ENCODE measurements at places on chromosomes 2 and 18.

- no peak for DNase-seq
Observed at GRCh38 chr2:10454505-10454904, 6.4 kb upstream of the ODC1 start.

DNA sequence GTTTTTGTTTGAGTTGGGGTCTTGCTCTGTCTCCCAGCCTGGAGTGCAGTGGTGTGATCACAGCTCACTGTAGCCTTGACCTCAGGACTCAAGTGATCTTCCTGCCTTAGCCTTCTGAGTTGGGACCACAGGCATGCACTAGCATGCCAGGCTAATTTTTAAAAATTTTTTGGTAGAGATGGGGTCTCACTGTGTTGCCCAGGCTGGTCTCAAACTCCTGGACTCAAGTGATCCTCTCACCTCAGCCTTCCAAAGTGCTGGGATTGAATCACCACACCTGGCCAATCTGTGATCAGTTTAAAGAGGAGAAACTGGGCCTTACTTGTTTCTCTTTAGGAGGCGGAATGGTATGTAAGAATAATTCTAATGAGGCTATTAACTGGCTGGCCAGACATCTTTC is 49.9 kb downstream of the IMPA2 start:
- no peak for DNase-seq

DNA sequence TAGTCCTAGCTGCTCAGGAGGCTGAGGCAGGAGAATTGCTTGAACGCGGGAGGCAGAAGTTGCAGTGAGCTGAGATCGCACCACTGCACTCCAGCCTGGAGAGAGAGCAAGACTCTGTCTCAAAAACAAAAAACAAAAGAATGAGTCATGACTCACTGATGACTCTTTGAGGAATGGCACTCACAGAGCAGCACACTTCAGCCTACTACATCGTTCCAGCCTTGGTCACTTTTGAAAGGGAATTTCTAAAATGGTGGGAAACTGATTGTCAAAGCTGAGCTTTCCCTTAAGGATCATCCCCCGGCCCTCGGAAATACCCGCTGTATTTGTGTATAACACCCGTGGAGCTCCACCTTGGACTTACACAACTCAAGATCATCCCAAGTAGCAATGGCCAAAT is 217.3 kb upstream of the HS6ST1 start:
- no peak for DNase-seq

GRCh38 chr18:67618061-67618460 is 101.5 kb upstream of the DSEL start:
- DNase-seq, result no peak

- no peak for DNase-seq
Observed at GRCh38 chr18:76379226-76380126, 115.6 kb downstream of the ZNF516 start.

DNA sequence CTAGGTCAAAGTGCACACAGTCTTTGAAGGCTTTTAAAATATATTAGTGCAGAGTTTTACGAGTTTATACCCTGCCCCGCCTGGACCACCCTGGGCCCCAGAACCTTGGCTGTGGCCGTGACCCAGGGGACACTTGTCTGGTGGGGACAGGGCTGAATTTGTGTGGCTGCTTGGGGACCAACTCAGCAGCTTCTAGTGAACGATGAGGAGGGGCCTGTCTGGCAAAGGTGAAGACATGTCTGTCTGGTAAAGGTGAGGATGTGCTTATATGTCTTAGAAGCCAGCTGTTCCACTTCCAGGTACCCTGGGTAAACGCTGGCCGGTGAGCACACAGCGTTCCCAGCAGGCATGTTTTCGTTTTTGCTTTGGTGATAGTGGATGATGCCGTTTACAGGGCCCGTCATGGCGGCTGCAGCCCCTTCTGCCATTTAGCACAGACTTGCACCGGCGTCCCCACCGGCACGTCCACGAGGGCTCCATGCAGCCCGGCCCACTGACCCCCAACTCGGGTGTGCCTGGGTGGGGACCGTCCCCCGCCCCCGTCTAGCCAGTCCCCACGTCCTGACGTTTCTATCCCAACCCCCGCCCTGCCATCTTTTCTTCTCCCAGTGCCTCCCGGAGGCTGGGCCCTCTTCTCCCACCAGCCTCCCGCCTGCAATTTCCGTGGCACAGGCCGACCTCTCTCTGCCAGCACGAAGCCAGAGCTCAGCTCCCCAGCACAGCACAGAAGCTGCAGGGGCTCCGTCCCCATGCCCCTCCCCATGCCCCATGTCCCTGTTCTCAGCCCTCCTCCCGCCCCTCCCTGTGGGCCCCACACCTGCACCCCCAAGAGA is 67.8 kb downstream of the SLC66A2 start:
- DNase-seq, result no peak

DNA sequence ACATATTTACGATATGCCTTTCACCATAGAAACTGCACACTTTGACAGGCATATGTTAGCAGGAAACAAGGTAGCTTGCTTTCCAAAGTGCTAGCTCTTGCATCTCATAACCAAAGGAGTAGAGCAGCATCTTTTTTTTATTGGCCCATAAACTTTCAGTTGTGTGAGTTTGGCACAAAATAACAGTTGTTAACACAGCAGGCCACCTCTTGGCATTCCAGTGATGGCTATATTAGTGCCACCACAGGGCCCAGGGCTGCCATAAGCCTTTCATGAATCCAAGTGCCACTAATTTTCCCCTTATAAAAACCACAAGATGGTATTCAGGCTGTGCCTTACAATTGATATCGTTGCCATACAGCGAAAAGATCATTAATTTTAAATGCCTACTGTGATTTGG is 40.3 kb upstream of the KLF7 start:
- no peak for DNase-seq

GRCh38 chr18:63025251-63026090 is 294.1 kb downstream of the BCL2 start:
- DNase-seq, result no peak

- DNase-seq, result no peak
Observed at GRCh38 chr2:169714699-169715098, 18.9 kb upstream of the KLHL23 start.

- no peak for DNase-seq
Observed at GRCh38 chr18:7205346-7205745, 25.5 kb upstream of the LRRC30 start.

DNA sequence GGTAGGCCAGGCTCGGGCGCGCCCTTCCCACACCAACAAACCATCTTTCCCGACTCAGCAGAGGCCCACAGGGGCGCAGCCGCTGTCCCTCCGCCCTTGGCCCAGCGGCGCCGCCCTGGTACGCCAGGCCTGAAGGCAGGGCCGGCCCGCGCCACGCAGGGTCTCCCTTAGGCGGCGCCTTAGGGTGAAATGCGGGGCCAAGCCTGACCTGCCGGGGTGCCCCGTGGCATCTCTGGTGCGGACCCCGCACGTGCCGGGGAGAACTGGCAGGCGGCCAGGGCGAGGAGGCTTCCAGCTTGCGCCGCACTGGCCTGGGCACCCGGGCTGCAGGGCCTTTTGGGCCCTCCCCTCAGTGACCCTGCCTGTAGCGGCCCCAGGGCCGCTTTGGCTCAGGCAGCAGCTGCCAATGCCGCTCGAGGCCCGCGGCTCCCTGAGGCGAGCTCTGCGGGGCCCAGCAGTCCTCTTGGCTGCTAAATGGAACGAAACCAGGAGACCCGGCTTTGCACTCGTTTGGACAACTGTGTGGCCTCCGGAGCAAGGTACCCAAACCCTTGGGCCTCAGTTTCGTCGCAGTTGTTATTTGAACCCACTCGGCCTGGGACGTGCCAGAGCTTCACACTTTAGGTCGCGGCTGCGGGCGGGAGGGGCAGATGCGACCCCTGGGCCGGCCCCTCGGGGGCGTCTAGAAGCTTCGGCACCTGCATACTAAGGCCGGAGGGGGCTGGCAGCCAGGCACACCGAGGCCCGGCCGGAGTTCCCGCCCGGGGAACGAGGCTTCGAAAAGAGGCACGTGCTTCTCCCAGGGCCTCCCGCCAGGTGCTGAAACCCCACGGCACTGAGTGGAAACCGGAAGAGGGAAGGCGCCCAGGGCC is 8.5 kb downstream of the OTX1 start:
- no peak for DNase-seq

- DNase-seq, result no peak
Observed at GRCh38 chr2:128069769-128070168, 21.2 kb upstream of the UGGT1 start.

- DNase-seq, result no peak
Observed at GRCh38 chr2:149170156-149170555, 131.7 kb downstream of the LYPD6B start.

- no peak for DNase-seq
Observed at GRCh38 chr2:85385746-85386145, 24.4 kb downstream of the CAPG start.

- DNase-seq, result no peak
Observed at GRCh38 chr2:168992026-168992425, 39.1 kb downstream of the ABCB11 start.

DNA sequence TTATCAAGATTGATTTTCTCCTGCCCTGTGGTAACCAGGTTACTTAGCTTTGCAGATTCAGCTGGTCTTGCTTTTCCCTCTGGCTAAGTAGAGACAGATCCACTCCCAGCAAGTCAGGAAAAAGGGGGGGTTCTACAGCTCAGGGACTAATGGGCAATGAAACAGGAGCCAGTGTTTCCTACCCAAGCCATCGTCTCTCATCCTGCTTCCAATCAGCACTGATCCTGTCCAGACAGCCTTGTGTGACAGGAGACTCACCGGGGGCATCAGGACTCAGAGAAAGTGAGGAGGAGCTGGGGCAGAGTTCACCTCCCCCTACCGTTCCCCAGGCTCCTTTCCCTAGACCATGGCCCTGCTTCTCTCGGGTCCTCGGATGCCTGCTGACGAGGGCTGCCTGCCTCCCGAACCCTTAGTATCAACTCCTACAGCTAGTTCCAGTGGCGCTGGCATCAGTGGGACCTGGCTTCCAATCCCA is 307.6 kb downstream of the ALK start:
- DNase-seq, result no peak

DNA sequence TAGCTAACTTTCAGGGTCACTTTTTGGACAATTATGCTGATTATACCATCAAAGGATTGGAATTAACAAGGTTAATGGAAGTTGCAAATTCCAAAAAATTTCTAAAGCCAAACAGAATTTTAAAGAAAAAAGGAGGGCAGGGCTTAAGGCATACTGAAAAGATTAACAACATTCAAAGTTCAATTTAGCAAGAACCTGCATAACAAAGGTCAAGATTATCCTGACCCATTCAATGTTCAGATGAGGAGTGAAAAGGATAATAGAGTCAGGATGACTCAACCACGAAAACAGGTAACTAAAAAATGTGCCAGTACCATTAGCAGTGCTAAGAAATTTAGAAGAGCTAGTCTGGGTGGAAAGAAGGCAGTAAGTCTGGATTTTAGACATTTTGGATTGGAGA is 139.8 kb upstream of the HNMT start:
- DNase-seq, result no peak

DNA sequence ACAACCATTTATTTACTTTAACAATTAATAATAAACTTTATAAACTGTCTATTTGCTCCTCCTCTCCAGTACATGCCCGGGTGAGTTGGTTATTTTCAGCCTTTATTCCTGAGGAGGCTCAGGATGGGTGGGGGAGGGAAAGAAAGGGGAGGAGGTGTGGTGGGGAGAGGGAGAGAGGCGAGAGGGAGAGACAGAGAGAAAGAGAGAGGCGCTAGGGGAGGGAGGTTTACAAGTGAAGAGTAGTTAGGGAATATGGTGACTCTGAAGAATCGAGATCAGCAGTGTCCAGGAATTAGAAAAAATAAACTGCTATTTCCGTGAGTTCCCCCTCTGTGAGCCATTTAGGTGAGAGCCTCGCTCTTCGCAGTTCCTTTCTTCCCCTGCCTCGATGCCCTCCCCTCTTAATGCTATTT is 138.9 kb downstream of the MEIS1 start:
- no peak for DNase-seq

DNA sequence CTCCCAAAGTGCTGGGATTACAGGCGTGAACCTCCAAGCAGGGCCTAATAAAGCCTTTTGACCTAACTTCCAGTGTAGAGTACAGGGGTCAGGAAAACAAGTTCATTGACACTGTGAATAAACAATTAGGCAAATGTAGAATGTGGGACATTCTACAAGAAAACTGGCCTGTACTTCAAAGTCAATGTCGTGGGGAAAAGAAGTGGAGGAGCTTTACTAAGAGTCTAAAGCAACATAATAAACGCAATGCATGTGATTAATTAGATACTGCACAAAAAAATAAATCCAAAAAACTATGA is 3.6 kb upstream of the RRM2 start:
- DNase-seq, result no peak

- DNase-seq, result no peak
Observed at GRCh38 chr2:37683241-37683640, 11.8 kb upstream of the CDC42EP3 start.
